Activated T-helper 2 cell treated with anti-CD3 and anti-CD28 coated beads, Interferon-gamma antibody, Interleukin-2, Interleukin-4, amounts not matched to agents 10 μg/mL and 5 μg/mL and 100 μg/mL, durations not matched to agents 14 hours and 24 hours and 36 hours (primary cell): ENCODE measurements at places on chromosomes 7 and 10.

DNA sequence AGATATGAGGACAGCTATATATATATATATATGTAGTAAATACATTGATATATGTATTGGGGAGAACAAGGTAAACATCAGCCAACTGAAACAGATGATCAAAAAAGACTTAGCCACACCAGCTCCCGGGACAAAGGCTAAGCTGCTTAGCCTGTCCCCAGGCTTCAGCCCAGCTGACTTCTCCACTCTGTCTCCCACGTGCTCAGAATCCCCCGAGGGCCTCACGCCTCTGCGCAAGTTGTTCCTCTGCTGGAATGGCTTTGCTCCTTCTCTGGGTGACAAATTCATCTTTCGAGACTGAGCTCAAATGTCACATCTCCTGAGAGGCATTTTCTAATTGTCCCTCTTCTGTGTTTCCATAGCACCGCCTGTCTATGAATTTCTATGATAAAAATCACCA is 8.6 kb upstream of the INSIG1 start:
- no peak for DNase-seq

DNA sequence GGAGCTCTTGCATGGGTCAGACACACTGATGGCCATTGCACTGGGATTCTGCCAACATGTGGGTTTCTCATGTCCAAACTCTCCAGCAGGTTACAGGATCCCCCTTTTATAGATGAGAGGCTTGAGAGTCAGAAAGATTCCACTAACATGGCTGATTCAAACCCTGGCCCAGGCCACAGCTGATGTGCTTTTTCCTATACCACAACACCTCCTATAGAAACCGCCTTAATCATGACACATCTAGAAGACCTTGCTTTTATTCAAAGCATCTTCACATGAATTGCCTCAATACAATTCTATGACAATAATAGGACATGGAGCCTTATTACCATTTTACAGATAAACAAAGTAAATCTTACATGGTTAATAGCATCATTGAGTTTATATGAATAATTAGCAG is 188.6 kb downstream of the DPY19L1 start:
- DNase-seq, result no peak

DNA sequence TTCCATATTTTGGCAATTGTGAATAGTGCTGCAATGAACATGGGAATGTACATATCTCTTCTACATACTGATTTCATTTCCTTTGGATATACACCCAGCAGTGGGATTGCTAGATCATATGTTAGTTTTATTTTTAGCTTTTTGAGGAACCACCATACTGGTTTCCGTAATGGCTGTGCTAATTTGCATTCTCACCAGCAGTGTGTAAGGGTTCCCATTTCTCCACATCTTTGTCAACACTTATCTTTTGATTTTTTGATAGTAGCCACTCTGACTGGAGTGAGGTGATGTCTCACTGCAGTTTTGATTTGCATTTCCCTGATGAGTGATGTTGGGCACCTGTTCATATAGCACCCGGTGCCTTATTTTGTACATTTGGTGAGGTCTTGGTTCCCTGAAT is 519.6 kb downstream of the REEP3 start:
- no peak for DNase-seq

- DNase-seq, result no peak
These were observed 95.2 kb downstream of the CLEC2L start for GRCh38 chr7:139618482-139619366.

GRCh38 chr10:30502266-30503060 is 68.5 kb downstream of the MAP3K8 start:
- DNase-seq, result peak; percentile 65

DNA sequence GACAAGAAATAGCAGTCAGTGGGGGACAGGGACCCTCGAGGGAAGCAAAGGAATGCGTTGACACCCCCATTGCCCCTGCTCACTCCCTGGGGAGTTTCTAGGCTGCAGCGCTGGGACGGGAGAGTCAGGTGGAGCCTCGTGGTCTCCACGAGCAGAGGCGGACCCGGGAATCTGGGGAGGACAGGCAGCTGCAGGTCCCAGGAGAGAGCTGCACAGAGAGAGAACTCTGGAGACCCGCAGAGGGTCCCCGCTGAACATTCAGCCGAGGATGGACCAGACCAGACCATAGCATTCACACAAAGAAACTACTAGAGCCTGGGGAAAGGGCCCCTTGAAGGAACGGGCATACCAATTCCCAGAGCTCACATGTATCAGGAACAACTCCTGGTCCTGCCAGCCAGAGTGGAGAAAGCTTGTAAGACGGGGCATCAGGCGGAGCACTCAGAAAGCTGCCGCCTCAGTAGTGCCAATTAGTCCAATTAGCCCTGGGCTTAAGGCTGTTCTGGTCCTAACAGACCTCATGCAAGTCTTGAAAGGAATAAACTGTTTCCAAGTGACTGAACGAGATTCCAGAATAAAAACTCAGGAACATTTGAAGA is 966.7 kb upstream of the ZNF722 start:
- no peak for DNase-seq

GRCh38 chr7:144473908-144474307 is 70.4 kb upstream of the NOBOX start:
- DNase-seq, result no peak

DNA sequence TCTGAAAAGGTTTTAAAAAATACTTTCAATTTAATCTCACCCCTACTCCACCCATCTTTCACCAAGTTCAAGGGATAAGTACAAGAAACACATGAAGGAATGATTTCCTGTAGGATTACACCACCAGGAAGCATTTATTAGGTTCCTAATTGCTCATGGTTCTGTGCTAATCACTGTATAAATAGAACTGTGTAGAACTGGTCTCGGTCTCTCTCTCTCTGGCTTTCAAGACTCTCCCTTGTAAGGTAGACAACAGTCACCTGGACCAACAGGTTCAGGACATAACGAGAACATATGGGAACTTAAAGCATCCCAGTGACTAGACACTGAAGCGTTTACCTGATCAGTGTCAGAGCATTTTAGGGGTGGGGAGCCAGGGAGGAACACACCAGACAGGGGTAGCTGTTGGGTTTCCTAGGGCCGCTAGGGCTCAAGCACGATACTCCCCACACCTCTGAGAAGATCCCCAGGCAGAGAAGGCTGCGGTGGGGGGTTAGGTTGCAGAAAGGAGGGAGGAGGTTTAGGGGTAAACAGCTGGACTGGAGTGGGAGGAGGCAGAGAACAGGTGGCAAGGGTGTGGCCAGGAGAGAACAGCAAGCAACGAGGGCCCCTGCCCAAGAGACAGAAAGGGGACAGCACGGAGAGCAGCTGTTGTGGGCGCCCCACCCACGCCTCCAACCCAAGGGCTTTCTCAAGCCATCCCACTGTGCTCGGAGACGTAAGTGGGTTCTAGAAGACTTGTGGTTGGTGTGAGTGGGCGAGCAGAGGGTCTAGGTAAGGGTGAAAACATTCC is 52.5 kb upstream of the USP6NL start:
- DNase-seq, result no peak

DNA sequence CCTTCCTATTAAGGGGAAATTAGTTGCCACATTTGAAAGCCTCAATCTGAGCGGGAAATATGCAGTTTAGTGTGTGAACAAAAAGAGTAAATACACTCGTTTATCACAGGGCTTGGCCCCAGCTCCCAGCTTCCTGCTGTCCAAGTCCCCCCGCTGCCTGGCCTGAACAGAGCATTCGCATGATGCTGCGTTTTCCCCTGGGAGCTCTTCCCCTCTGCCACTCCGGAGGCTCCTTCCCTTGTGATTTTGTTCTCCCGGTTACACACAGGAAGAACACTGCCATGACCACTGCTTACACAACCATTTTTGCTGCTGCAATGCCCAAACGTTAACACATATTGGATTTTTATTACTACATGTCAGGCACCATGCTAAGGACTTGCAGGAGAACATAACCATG is 120.7 kb upstream of the ADARB2 start:
- DNase-seq, result no peak

- DNase-seq, result no peak
These were observed 139.7 kb downstream of the ADCY1 start for GRCh38 chr7:45713669-45714520.

DNA sequence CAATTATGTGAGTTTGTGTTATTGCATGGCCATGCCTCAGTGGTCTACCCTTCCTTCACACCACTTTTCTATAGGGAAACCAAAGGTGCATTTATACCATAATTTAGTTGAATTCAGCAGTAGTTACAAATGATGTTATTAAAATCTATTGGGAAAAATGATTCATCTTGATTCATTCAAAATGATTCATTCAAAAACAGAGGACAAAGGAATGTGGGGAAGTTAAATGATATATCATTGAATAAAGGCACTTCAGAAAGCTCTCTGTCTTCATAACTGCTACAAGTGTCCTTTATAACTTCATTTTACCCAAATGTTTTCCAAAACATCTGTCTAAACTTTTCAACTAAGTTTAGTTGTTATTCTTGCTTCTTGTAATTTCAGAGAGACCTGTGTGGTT is 722.9 kb downstream of the GRM8 start:
- DNase-seq, result no peak

- DNase-seq, result no peak
These were observed at the start of gene NEUROG3 for GRCh38 chr10:69573056-69573806. NEUROG3 (minus strand) TSS chr10:69573422; CDS start chr10:69573043, 379 bp downstream.

- DNase-seq, result no peak
These were observed 39.8 kb downstream of the THSD7A start for GRCh38 chr7:11792166-11792565.

GRCh38 chr10:75476985-75477384 is 45.6 kb downstream of the LRMDA start:
- DNase-seq, result no peak

GRCh38 chr10:12431151-12432101 is 82.1 kb downstream of the CAMK1D start:
- DNase-seq, result no peak

DNA sequence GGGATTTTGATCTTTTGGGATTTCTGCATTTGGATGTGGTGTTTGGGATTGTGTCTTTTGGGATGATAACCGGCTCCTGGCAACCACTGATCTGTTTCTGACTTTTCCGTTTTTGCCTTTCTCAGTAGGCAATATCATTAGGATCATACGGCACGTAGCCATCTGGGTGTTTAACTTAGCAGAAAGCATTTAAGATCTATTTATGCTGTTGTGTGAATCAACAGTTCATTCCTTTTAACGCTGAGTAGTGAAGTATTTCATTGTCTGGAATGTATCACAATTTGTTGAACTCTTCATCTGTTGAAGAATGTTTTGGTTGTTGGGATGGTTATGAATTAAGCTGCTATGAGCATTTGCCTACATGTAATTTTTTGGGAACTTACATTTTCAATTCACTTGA is 459.6 kb downstream of the SDK1 start:
- DNase-seq, result no peak

- DNase-seq, result no peak
These were observed 958.4 kb downstream of the TYW1 start for GRCh38 chr7:67955061-67955460.

DNA sequence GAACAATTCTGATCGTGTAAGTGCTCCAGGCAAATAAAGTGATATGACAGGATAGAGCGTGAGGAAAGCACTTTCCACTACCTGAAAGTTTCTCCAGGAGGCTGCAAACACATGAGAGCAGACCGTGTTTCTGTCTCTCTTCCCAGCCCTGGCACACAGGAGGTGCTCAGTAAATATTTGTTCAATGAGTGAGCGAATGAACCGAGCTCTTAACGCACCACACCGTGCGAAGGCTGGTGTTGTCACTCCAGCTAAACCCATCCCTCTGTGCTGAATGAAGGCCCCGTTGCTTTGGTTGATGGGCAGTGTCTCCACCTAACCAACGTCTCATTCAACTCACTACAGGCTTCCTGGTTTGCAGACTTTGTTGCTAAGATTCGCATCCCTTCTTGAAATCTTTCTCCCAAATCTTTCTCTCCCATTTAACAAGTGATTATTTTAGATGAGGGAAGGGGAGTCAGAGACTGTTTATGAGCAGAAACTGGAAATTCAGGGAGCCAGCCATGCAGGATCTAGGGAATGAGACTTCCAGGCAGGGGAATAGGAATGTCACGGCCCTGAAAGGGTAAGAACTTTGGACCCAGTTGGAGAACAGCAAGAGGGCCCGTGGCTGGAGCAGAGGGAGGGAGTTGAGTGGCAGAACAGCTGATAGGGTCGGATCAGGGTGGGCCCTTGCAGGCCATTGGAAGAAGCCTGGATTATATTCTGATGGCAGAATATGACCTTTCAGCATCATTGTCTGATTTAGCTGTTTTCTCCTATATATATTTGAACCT is 282.6 kb downstream of the CAMK1D start:
- no peak for DNase-seq
